Neural progenitor cell (in vitro differentiated cells): ENCODE measurements at places on chromosomes 5 and 9.
A peak's percentile ranks its signal among the peaks of the same experiment; 100 is the strongest.

- DNase-seq = no peak
Observed at GRCh38 chr9:84381508-84381907, 41.0 kb upstream of the SLC28A3 start.

DNA sequence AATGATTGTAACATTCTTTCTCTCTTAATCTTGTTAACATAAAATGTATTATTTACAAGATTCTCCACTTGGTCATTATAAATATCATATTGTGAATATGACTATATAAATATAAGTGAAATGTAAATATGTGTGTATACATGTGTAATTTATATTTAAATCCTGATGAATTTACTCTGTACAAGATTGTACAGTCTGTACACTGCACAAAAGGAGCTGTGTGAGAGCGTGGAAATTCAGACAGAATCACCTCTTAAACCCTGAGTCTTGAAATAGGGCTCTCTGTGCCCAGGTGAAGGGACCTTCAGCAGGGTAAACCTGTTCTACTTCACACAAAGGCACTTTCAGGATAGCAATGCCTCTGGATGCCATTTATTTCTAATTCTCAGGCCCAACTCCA, 456.0 kb downstream of the SEMA5A start:
- DNase-seq = no peak

- peak; percentile 13 for DNase-seq
Observed at GRCh38 chr9:131126059-131126426, 657 bp downstream of the NUP214 start.

DNA sequence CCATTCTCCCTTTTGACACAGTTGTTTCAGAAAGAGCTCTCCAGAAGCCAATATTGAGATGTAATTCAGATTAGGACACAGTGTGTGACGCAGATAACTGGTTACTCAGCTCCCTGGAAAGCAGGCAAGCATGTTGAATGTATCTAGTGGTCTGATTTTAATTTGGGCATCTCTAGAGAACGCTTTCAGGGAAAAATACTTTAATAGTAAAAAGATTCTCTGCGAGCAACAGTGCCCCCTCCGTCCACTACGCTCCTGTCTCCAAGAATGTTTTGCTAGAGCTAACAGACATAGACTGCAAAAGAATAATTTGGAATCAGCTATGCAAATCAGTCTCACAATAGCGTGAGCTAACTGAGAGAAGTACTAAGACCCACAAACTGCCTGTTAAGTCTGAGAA, 23.3 kb downstream of the CFAP90 start:
- DNase-seq = no peak

- no peak for DNase-seq
Observed at GRCh38 chr9:73237140-73237539, 85.5 kb downstream of the ANXA1 start.

DNA sequence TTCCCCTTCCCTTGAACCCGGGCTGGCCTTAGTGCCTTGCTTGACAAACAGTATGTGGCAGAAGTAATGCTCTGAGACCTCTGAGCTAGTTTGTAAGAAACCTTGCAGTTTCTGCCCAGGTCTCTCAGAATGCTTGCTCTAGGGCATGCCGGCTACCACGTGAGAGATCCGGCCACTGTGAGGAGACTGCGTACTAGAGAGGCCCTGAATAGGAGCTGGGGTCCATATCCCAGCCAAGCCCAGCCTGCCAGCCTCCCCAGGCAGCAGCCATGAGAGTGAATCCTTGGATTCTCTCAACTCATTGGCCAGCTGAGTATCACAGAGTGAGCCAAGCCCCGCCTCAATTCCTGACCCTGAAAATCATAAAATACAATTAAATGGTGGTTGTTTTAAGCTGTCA, 16.0 kb upstream of the COL15A1 start:
- DNase-seq = peak; percentile 12
